Stimulated activated CD8-positive, alpha-beta memory T cell treated with anti-CD3 and anti-CD28 coated beads, Interleukin-7, amount 100 ng/mL, for 4 hours (primary cell): ENCODE measurements at places on chromosomes 7 and 10.

- DNase-seq: no peak
Observed at GRCh38 chr7:113731571-113731970, 187.2 kb downstream of the PPP1R3A start.

DNA sequence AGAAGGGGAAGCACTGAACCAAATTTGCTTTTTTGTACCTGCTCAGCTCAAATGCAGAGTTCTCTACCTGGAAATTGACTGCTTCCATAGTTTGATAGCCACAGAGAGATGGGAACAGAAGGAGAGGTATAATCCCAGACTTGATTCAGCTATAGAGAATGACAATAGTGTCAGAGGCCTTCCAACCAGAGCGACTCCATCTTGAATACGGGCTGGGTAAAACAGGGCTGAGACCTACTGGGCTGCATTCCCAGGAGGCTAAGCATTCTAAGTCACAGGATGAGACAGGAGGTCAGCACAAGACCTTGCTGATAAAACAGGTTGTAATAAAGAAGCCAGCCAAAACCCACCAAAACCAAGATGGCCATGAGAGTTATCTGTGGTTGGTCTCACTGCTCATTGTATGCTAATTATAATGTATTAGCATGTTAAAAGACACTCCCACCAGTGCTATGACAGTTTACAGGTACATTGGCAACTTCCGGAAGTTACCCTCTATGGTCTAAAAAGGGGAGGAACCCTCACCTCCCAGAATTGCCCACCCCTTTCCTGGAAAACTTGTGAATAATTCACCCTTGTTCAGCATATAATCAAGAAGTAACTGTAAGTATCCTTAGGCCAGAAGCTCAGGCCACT, 42.7 kb upstream of the ATRNL1 start:
- DNase-seq: no peak

DNA sequence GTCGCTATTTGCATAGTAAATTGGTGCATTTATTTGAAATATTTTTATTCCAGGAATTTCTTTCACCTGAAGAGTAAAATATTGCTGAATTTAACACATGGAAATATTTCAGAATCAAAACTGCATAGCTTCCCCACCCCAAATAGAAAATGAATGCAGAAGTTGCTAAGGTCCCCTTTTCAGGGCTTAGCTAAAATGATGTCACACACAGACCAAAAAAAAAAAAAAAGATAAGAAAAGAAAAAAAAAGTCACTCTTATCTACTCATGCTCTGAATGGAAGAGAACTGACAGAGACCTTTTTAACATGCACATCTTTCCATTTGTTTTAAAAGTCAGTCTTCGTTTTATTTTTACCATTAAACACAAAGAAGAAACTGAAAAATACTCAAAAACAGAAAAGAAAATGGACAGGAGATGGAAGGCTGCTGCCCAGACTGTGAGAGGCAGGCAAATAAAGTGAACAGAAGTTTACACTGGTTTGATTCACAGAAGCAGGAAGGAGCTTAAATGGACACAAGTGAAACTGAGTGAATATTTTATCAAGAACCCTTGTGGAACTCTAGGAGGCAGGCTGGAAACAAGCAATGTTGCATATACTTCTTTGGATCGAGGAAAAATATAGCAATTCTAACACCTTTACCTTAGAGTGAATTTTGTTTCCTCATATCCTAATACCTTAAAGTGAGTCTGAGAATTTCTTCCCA, 32.0 kb downstream of the PSMC2 start:
- no peak for DNase-seq

- no peak for DNase-seq
Observed at GRCh38 chr10:129278686-129279085, 188.4 kb upstream of the MGMT start.

- DNase-seq: no peak
Observed at GRCh38 chr10:71804077-71804476, 30.8 kb upstream of the VSIR start.

- no peak for DNase-seq
Observed at GRCh38 chr7:18087687-18088078, 60.0 kb upstream of the PRPS1L1 start.

DNA sequence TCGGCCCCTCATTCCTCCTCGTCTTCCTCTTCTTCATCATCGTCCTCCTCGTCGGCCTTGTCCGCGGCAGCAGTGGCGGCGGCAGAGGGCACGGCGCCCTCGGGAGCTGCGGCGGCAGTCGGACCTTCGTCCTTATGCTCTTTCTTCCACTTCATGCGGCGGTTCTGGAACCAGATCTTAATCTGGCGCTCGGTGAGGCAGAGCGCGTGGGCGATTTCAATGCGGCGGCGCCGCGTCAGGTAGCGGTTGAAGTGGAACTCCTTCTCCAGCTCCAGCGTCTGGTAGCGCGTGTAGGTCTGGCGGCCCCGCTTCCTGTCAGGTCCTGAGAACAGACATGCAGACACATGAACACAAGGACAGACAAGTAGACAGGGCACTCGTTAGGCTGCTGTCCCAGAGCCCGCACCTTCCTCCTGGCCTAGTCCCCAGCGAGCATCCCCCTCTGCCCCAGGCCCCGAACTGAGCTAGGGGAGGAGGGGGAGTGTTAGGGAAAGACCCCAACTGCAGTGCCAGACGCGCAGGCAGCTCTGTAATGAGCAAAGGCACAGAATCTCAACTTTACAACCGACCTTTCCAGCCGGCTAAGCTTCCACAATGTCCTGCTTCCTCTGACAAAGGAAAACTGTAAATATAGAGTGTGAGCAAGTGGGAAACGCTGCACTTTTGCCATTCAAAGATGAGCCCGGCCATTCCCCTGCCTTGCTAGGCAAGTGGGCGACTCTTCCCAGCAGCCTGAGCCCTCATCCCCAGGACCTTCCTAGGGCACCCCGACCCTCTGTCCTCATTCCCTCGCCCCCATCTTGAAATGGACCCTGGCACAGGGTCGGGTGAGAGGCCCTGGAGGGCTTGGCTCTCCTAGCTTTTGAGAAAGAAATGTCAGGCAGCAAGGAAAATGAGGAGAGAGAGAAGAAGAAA, 1.3 kb downstream of the HOXA7 start:
- peak; percentile 28 for DNase-seq

DNA sequence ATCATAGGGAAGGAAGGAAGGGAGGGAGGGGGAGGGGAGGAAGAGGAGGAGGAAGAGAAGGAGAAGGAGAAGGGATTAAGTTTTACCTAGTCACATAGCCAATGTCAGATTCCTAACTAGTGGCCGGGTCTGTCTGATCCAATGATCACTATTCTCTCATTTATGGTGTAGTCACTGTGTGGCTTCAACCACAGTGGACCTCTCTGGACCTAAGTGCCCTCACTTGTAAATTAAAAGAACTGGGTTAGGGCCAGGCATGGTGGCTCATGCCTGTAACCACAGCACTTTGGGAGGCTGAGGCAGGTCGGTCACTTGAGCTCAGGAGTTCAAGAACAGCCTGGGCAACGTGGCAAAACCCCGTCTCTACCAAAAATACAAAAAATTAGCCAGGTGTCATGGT, 6.6 kb upstream of the SERPINE1 start:
- no peak for DNase-seq

- no peak for DNase-seq
Observed at GRCh38 chr7:159078193-159078910, 66.3 kb downstream of the VIPR2 start.

GRCh38 chr7:27148756-27149641, 1.4 kb upstream of the HOXA6 start:
- no peak for DNase-seq

DNA sequence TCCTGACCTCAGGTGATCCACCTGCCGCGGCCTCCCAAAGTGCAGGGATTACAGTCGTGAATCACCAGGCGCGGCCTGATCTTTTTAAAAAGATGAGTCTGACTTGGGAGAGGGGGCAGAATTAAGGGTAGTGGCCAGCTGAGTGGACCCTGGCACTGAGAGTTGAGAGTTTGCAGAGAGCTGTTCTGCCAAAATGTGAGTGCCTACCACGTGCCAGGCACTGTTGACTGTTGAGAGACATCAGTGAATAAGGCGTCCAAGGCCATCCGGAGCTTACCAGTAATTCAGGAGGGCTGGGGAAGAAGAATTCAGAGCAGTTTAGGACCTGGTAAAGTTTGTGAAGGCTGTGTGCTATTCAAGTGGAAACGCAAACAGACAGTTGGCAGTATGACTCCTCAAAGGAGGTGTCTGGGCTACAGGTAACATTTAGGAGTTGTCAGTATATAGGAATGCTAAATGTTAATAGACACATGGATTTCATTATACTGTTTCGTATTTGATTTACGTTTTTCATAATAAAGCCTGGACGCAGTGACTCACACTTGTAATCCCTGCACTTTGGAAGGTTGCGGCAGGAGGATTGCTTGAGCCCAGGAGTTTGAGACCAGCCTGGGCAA, 1.5 kb downstream of the NIPSNAP2 start:
- DNase-seq: no peak

DNA sequence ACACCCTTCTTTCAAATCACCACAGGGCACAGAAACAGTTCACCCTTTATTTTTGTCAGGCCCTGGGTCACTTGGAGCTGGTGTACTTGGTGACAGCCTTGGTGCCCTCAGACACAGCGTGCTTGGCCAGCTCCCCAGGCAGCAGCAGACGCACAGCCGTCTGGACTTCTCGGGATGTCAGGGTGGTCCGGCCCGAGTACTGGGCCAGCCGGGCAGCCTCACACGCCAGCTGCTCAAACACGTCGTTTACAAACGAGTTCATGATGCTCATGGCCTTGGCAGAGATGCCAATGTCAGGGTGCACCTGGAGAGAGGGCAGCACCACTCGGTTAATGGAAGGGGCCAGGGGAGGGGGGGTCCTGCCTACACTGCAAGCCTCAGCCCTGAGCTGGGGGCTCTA, 2.5 kb downstream of the H2BK1 start:
- DNase-seq: no peak

DNA sequence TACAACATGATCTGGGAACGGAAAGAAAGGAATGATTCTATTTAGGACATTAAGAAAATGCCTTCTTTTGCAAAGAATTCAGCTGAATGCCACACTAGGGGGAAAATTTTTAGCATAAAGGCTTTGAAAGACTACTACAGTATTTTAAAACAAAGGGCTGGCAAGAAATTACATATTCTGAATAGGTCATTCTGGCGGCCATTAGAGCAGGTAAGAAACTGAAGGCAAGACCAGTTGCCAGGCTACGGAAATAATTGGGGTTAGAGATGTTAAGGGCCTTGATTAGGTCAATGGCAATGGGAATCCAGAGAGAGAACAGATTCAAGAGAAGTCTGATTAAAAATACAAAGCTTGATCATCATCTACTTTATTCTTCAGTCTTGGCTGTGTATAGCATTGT, 3.8 kb upstream of the HECTD2 start:
- DNase-seq: no peak

DNA sequence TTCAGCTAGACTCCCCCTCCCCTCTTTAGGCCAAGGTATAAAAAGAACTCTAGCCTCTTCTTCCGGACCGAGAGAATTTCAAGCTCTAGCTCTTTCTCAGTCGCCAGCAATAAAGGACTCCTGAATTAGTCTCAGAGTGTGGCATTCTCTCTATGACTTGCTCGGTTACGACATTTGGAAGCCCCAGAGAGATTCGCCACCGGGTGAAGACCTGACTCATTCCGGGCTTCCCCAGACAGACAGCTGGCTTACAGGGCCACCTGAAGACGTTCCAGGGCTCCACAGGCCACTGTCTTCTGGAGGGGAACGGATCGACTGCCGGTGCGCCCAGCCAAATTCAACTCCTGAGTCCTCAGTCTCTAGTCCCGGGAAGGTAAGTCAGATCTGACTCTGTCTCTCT, at the start of gene AKR1B15:
AKR1B15 (plus strand) TSS at position 234 of the 400 bp plus-strand sequence. CDS start 15,510 bp downstream, outside the sequence.
- DNase-seq: no peak

GRCh38 chr7:101589976-101590662, 39.0 kb downstream of the MYL10 start:
- no peak for DNase-seq

DNA sequence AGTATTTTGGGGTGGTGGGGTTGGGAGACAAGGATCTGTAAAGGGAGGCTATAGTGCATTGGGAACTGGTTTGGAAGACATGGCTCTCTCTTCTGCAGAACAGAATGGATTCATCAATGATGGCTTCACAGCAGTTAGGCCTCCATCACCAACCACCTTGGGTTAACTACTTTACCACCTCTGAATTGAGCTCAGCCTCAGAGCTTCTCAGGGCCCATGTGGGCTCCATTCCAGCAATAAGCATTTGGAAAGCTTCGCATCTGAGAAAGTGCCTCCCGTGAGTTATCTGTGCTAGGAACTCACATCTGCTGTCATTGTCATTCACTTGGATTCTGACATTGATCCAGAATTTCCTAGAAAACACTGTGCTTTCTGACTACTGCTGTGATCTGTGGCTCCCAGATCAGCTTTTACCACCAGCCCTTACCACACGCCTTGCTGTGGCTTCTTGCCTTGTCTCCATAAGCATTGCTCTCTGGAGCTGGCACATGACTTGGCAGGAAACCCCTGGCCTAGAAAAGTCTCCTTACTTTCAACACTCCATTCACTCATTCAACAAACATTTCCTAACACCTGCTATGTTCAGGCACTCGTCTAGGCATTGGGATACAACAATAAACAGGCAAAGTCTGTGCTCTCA, 70.7 kb upstream of the ADO start:
- DNase-seq: no peak

DNA sequence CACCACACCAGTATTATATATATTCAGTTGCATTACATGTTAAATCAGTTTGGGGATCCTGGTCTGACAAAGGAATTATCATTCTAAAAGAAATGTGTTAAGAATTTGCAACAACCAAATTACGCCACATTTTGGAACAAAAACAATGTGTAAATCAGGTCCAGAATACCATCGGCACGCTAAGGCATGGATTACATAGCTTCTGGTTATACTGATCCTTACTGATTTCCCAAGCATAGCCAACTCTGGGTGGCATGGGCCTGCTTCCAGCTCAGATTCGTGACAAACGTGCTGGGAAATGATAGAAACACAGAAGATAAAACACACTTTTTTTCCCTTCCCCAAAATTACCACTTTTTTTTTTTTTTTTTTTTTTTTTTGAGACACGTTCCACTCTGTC, 660.0 kb downstream of the SORCS1 start:
- no peak for DNase-seq

GRCh38 chr7:106369352-106369751, 84.6 kb upstream of the NAMPT start:
- no peak for DNase-seq

- no peak for DNase-seq
Observed at GRCh38 chr10:123150271-123150985, 2.5 kb downstream of the HMX2 start.

DNA sequence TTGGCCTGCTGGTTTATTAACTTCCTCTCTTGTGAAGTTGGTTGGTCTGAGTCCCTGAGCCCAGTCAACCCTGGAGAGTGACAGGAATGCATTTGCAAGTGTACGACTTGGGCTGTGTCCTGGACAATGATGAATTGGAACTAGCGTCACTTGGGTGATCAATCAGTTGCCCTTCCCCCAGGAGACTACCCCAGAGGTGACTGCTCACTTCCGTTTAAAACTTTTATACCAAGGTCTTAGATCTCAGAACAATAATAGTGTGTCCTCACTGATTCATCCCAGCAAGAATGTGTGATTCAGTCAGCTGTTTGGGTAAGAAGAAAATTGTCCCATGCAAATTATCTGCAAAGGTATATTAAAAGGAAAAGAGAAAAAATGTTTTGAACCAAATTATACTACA, 102.9 kb upstream of the ARMC3 start:
- DNase-seq: no peak

GRCh38 chr10:7550013-7550412, 116.8 kb downstream of the ITIH5 start:
- no peak for DNase-seq

GRCh38 chr10:114513381-114513792, 109.1 kb upstream of the AFAP1L2 start:
- DNase-seq: no peak

GRCh38 chr10:103766751-103767505, 88.4 kb downstream of the SH3PXD2A start:
- DNase-seq: no peak

- no peak for DNase-seq
Observed at GRCh38 chr7:139720186-139720585, 57.6 kb downstream of the HIPK2 start.

GRCh38 chr10:3319811-3320226, 147.2 kb upstream of the PITRM1 start:
- DNase-seq: no peak
